Activated CD4-positive, alpha-beta T cell treated with anti-CD3 and anti-CD28 coated beads for 36 hours (primary cell): ENCODE measurements at places on chromosomes 11 and 22. TPM values are rescaled to one million over a fixed set of nuclear protein-coding genes. Genes with fewer than 3 reads are reported as not detected.

JOSD1 gene
- total RNA-seq, result 77.7 TPM

DNA sequence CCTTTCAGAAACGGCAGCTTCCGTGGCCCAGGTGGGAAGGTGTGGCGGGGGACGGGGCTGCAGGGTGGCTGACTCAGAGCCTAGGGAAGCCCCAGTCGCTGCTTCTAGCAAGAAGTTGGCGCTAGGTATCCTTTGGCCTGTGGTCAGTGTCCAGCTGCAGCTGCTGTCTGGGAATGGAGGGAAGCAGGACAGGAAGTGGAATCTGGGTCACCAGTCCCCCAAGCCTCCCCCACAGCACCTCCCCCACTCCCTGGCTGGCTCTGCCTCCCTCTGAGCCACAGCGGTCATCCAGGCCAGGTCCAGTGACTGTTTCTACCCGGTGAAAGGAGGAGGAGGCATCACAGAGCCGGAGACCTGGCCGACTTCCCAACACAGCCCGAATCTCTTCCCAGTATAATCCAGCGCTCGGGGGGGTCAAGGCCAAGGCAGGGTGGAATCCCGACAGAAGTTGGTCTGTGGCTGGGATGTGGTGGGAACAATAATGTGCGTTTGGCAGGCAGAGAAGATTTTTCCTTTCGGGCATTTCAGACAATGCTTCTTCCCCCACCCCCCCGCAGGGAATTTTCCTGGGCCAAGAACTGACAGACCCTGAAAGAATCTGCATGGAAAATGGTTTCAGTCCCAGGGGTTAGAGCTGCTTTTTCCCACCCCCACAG is 45.1 kb downstream of the C11orf96 start:
- H3K27me3 ChIP-seq, result peaks cover 9% of the 10 kb centered on the region
- no peak overlapping the region for H3K4me3 ChIP-seq
- DNase-seq, result no peak
- no peak overlapping the region for H3K27ac ChIP-seq
- no peaks in the 10 kb centered on the region for H3K4me1 ChIP-seq

- H3K36me3 ChIP-seq, result peaks cover 44% of the 10 kb centered on the region
- DNase-seq, result no peak
Observed at GRCh38 chr11:43905813-43906241, 25.2 kb downstream of the ALKBH3 start.

GRCh38 chr11:120918257-120918656 is 105.6 kb upstream of the TBCEL start:
- H3K27me3 ChIP-seq, result peaks cover 4% of the 10 kb centered on the region
- no peak overlapping the region for H3K27ac ChIP-seq
- no peaks in the 10 kb centered on the region for H3K36me3 ChIP-seq
- no peaks in the 10 kb centered on the region for H3K4me1 ChIP-seq
- no peak overlapping the region for H3K4me3 ChIP-seq

- H3K36me3 ChIP-seq, result no peaks in the 10 kb centered on the region
- peaks cover 4% of the 10 kb centered on the region for H3K4me1 ChIP-seq
Observed at GRCh38 chr11:7160814-7161489, 72.2 kb downstream of the RBMXL2 start.

RAG2 gene
- not detected for total RNA-seq

DNA sequence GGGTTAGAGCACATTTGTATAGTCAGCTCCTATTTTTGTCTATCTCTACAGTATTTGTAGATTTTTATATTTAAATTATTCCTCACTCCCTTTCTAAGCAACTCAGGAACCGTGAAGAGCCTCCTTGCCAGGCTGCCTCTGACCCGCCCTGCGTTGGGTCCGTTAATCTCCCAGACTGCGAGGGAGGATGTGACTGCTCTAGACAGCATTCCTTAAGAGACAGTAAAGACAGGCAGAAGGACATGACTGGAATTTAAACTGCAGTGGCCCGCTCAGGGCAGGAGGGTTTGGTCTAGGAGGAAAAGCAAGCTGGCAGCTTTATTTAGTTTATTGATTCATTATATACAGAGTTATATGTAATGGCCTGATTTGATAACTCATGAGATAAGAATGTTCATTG is 413.7 kb downstream of the TMEM135 start:
- H3K27me3 ChIP-seq, result peaks cover 11% of the 10 kb centered on the region
- H3K36me3 ChIP-seq, result no peaks in the 10 kb centered on the region
- H3K27ac ChIP-seq, result no peak overlapping the region
- H3K4me1 ChIP-seq, result no peaks in the 10 kb centered on the region

DNA sequence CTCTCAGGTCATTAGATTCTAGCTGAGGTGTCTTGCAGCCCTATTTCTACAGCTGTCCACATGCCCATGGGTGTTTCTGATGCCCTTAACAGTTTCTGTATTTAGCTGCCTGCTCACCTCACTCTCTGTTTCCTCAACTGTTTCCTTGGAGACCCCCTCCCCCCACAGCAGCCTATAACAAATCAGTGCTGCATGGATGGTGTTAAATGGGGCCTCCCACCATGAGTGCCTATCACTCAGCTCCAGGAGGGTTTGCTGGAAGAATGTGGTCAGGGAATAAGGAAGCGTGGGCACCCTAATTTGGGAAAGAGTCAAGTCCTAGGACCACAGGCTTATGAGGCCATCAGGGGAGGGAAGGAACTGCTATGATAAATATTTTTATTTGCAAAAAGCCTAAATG is 8.6 kb downstream of the KLHL35 start:
- H3K36me3 ChIP-seq, result peaks cover 13% of the 10 kb centered on the region
- no peak overlapping the region for H3K4me3 ChIP-seq
- H3K27ac ChIP-seq, result no peak overlapping the region

- H3K4me1 ChIP-seq, result no peaks in the 10 kb centered on the region
- H3K27ac ChIP-seq, result no peak overlapping the region
- H3K27me3 ChIP-seq, result no peaks in the 10 kb centered on the region
- H3K4me3 ChIP-seq, result no peak overlapping the region
Observed at GRCh38 chr11:115808351-115808940, 304.2 kb upstream of the CADM1 start.

GRCh38 chr22:23716811-23717801 is 26.3 kb downstream of the RGL4 start:
- H3K36me3 ChIP-seq, result peaks cover 16% of the 10 kb centered on the region
- DNase-seq, result peak; percentile 89
- H3K4me3 ChIP-seq, result peak overlapping the region; percentile 73
- peaks cover 24% of the 10 kb centered on the region for H3K4me1 ChIP-seq
- no peaks in the 10 kb centered on the region for H3K27me3 ChIP-seq

UBQLNL gene
- total RNA-seq, result 0.14 TPM

DNA sequence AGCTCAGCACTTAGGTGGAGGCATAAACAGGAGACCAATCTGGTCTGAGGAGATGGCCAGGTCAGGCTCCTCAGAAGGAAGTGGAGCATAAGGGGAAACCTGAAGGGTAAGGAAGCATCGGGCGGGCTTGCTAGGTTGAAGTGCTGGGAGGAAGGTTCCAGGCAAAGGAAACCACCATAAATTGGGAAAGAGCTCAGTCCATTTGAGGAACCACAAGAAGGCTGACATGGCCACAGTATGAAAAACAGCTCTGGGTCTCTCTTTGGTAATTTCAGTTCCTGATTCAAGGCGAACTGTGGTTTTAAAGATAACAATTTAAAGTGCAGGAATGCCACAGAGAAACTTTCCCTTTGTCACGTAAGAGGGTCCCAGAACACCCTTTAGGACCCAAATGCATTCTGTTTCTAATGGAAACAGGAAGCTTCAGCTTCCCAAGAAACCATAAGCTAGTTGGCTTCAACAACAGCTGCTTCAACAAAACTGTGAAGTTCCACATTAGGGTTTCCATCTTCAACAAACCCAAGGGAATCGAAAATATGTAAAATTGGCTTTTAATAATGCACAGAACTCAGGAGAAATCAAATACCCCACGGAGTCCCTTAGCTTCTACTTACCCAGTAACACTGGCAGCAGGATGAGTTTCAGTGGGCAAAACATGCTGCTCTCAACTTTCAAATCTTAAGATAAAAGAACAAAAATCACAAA is 10.4 kb downstream of the JAML start:
- H3K27ac ChIP-seq, result peak overlapping the region; percentile 100
- DNase-seq, result no peak
- H3K36me3 ChIP-seq, result peaks cover 70% of the 10 kb centered on the region
- H3K4me1 ChIP-seq, result peaks cover 94% of the 10 kb centered on the region
